ENCODE measurements at places on chromosomes 12 and 14. TPM values are rescaled to one million over a fixed set of nuclear protein-coding genes. Genes with fewer than 3 reads are reported as not detected.

Gene GPRC5A
- polyA plus RNA-seq, result 10.5 TPM

Gene KCNJ8
- 20.4 TPM for polyA plus RNA-seq

Gene SYT10
- 0.56 TPM for polyA plus RNA-seq

Gene WNT1
- not detected for polyA plus RNA-seq

Gene NPAS3
- 11.0 TPM for polyA plus RNA-seq

Gene PLA2G1B
- polyA plus RNA-seq, result 0.73 TPM

Gene FBRSL1
- 87.9 TPM for polyA plus RNA-seq

Gene ZC2HC1C
- 8.2 TPM for polyA plus RNA-seq

DNA sequence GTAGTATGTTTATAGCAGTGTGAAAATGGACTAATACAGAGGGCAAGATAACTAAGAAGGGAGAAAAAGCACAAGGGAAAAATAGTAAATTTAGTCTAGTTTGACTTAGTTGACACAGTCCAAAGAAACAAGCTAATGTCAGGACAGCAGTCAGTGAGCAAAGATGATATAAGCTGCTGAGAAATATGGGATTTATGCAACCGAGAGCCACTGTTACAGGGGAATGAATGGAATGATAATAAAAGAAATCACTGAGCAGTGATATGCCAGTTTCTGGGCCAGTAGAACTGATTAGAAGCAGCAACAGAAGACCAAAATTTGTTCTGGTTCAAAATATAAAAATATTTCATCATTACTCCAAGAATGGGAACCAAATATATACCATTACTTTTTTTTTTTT, 60.1 kb downstream of the R3HDM2 start:
- DNase-seq, result no peak

GRCh38 chr12:48441069-48441468, 31.3 kb upstream of the ANP32D start:
- DNase-seq, result no peak

GRCh38 chr12:116130431-116130830, 147.1 kb downstream of the MED13L start:
- DNase-seq, result no peak

GRCh38 chr14:94545131-94545841, 16.0 kb upstream of the SERPINA4 start:
- DNase-seq, result no peak

DNA sequence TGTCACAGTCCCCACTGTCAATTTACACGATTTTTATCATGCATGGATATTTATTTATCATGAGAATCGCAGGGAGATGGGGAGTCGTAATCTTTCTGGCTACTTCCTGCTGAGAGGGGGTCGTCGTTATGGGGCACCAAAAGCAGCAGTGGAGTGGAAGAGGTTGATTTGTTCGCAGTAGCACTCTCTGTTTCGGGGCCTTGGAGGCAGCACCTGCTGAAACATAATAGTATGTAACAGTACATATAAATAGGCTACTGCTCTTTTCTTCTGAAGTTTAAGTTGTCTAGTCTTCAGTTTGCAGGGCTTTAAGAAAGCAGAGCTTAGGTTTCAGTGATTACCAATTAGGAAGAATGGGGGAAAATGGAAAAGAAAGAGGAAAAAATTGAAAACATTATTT, 3.8 kb downstream of the SOAT2 start:
- no peak for DNase-seq

DNA sequence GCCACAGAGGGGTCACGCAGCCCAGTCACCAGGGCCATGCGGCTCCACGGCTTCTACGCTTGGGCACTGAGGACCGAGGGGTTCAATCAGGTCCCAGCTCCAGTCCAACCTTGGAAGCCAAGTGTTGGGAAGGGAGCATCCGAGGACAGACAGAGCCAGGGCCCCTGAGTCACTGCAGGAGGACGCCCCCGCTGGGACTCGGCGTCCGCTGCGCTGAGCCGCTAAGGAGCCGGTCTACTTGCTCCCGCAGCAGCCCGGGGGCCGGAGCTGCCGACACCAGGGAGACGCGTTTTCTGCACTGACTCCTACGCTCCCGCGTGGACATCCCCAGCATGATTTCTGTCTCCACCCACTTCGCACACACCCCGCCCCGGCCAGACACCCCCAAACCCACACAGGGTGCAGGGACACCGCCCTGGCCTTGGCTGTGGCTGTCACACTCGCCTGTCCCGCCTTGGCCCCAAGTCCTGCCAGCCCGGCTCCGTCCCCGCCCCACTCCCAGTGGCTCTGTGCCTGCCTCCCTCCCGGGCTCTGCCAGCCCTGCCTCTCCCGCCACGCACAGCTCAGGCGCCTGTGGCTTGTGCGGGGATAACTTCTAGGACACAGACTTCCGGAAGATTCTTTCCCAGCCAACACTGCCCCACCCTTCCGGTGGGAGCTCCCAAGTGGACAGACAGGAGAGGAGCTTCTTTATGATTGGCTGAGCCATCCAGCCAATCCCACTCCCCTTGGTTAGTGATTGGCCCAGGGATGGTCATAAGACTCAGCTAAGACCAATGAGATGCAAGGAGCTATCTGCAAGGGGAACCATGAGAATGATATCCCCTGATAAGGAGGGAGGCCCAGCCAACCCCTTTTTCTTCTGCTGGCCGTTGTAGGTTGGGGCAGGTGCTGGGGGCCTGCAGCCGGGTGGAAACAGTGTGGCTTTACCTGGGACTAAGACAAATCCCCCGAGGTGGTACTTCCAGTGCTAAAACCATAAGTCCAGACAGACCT, 118.9 kb upstream of the SFSWAP start:
- DNase-seq, result no peak

- no peak for DNase-seq
Measured at GRCh38 chr14:51869411-51870100, 9.1 kb downstream of the GNG2 start.

- no peak for DNase-seq
Measured at GRCh38 chr12:14810167-14810952, 3.6 kb downstream of the SMCO3 start.

- DNase-seq, result no peak
Measured at GRCh38 chr12:89786177-89786810, 77.7 kb upstream of the ATP2B1 start.

DNA sequence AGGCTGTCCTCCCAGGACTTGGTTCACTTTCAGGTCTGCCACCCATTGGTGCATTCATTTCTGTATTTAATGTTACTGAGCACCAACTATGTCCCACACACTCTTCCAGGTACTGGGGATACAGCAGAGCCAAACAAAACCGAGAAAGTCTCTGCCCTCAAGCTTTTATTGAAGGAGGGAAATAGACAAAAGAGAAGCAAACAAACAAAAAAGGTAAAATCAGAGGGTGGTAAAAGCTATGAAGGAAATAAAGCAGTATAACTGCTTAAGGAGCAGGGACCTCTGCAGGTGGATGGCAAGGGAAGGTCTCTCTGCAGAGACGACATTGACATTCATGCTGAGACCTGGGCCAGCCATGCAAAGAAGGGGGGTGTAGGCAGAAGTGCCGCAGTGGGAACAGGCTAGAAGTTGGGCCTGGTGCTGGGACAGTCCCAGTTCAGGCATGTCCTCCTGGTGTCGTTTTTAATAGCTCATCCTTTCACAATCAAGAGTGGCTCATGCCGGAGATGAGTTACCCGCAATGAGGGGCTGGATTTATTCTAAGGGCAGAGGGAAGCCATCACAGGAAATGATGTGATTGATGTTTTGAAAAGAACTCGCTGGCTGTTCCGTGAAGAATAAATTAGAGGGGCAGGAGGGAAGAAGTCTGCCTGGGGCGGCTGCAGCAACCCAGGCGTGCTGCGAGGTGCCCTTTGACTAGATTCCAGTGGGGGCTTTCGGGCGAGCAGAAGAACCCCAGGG, 72.8 kb downstream of the IRF2BPL start:
- no peak for DNase-seq

DNA sequence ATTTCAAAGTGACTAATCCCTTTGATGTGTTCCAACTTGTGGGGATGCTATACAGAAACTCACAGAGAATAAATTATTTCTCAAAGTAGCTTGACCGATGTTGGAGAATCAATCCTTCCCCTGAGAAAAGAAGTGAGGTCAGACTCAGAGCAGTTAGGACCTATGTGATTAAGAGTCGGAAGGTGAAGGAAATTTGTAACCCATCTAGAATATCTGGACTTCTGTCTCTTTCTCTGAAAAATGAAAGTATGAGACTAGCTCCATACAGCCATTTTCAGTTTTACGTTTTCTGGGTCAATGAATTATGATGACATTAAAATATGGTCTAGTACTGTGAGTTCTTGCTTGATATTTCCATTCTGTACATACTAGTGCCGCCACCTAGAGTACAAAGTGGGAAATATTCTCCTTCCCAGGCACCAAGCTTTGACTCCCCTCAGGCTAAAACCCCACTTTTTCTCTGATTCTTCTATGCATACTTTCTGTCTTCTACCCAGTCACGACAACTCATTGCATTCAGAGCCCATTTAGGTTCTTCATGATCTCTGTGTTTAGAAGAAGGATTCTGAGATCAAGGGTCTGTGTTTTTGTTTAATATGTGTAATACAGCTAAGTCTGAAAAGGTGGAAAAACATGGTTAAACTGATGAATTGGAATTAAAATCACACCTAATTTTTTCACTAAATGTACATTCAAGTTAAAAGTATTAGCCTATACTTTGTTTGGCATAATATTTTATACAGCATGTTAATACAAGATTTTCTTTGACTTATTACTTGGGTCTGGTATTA, 6.9 kb upstream of the NTS start:
- DNase-seq, result peak; percentile 49

DNA sequence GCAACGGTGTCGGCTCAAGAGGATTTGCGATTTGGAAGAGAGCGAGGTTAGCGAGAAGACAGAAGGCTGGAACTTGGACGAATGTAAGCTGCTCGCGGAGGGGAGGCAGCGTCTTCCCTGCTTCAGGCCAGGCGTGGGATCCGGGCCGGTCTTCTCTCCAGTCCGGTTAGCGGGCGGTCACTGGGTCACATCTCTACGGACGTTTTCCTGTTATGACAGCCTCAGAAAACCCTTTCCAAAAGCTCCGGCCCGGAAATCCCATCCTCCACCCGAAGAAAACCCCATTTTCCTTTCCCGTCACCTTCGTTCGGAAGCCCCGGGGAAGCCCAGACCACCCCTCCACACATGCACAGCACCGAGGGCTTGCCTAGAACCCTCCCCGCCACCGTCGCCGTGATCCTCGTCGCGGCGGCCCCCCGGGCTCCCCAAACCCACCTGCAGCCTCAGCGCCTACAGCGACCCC, 268 bp downstream of the NDUFB1 start:
- no peak for DNase-seq

GRCh38 chr12:129145381-129145780, 292.1 kb downstream of the GLT1D1 start:
- no peak for DNase-seq

GRCh38 chr14:93564918-93565317, 134.2 kb downstream of the UNC79 start:
- DNase-seq, result no peak

DNA sequence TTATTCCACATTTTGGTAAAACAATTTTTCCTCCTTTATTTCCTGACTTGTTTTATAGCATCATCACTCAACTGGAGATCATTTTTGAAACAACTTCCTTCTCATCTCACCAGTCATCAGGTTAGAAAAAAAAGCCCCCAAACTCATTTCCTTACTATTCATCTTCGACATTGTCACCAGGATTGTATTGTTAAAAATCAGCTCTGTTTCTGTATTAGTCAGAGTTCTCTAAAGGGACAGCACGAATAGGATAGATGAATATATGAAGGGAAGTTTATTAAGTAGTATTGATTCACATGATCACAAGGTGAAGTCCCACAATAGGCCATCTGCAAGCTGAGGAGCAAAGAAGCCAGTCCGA, 392.6 kb downstream of the FUT8 start:
- DNase-seq, result no peak

- no peak for DNase-seq
Measured at GRCh38 chr12:122659579-122659978, 43.6 kb downstream of the HCAR2 start.

- DNase-seq, result no peak
Measured at GRCh38 chr14:75258079-75258802, 20.4 kb upstream of the FOS start.

DNA sequence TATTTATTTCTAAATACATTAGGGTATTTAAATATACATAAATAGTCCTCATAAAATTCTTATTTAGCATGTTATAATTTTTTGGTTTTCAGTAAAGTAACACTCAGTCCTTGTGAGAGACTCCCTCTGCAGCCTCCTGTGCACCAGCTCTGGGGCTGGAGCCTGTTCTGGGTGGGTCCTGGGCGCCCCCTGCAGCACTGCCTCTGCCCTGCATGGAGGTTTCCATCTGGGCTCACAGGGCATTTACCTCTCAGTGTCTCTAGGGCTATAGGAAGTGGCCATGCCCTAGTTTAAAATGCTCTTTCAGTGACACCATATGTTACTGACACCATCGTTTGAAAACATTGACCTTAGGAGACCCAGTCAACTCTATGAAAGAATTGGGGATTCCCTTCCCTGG, 1155.2 kb downstream of the TMEM121 start:
- DNase-seq, result no peak

DNA sequence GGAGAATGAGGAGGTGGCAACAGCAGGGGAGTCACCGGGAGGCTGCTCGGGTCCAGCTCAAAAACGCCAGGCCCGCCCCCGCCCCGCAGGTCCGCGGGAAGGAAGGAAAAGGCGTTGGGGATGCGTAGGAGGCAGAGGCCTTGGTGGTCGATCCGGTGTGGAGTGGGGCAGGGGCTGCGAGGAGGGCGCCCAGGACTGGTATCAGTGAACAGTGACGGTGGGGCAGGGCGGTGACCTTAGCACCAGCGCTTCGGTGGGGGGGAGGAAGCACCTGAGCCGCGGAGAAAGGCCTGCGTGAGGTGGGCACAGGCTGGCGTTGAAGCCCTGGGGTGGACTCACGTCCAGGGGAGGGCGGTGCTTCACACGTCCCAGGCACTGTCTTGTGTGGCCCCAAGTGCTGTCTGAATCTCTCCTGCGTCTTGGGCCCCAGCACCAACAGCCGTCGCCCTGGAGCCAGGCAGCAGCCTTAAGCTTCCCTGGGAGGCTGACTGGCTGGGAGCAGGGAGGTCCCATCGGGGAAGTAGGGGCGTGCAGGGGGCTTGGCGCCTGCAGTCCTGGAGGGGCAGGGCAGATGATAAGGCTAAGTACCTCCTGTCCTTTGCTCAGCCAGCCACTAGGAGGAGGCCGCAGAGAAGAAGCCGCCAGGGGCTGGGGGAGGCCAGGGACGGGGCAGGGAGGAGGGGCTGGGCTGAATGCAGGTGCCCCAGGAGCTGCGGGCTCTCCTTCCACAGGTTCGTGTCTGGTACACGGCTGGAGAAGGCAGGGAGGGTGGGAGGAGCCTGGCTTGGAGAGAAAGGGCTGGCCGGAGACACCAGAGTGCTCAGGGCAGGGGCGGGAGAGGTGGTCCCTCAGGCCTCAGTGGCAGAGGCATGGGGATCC, 26.5 kb downstream of the ZBTB42 start:
- DNase-seq, result no peak

GRCh38 chr12:124809878-124810277, 53.8 kb downstream of the SCARB1 start:
- no peak for DNase-seq

- DNase-seq, result no peak
Measured at GRCh38 chr12:2575245-2575644, 219.5 kb upstream of the FKBP4 start.

GRCh38 chr12:128455851-128456250, 188.9 kb downstream of the TMEM132C start:
- no peak for DNase-seq

DNA sequence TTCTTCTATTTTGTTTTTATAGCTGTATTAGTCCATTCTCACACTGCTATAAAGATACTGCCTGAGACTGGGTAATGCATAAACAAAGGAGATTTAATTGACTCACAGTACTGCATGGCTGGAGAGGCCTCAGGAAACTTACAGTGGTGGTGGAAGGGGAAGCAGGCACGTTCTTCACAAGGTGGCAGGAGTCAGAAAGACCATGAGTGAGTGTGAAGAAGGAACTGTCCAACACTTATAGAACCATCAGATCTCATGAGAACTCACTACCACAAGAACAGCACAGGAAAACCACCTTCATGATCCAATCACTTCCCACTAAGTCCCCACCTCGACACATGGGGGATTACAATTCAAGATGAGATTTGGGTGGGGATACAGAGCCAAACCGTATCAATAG, 42.3 kb downstream of the ARMH4 start:
- DNase-seq, result no peak

Data from right renal pelvis (tissue), 4 donors.